Mesenchymal stem cell (in vitro differentiated cells and primary cell): ENCODE measurements at places on chromosomes 3 and 15.
A peak's percentile ranks its signal among the peaks of the same experiment; 100 is the strongest.

- H3K4me1 ChIP-seq = peaks cover 3% of the 10 kb centered on the region
- no peaks in the 10 kb centered on the region for H3K36me3 ChIP-seq
- H3K4me3 ChIP-seq = no peak overlapping the region
These were observed 152.7 kb downstream of the SUCNR1 start for GRCh38 chr3:152026033-152026556.

GRCh38 chr15:40340038-40340739 lies 550 bp downstream of the CCDC9B start:
- peaks cover 67% of the 10 kb centered on the region for H3K4me1 ChIP-seq
- no peaks in the 10 kb centered on the region for H3K27me3 ChIP-seq
- DNase-seq = peak; percentile 77
- peaks cover 9% of the 10 kb centered on the region for H3K36me3 ChIP-seq
- H3K27ac ChIP-seq = peak overlapping the region; percentile 97

DNA sequence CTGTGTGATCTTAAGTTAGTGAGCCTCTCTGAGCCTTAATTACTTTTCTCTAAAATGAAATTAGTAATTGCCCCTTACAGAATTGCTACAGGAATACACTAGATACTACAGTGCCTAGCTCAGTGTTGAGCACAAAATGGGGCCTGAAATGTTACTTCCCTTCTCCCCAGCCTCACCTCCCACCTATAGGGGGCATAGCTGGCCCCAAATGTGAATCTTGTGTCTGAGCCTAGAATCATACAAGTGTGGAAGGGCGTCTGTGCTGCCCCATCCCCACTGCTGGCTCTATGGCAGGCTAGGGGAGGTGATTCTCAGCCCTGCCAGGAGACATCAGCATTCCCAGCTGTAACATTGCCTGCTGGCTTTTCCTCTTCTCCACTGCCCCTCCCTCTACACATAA lies 42.7 kb downstream of the IFT122 start:
- peaks cover 10% of the 10 kb centered on the region for H3K4me1 ChIP-seq
- DNase-seq = no peak
- H3K27ac ChIP-seq = no peak overlapping the region
- no peak overlapping the region for H3K4me3 ChIP-seq
- no peaks in the 10 kb centered on the region for H3K27me3 ChIP-seq

DNA sequence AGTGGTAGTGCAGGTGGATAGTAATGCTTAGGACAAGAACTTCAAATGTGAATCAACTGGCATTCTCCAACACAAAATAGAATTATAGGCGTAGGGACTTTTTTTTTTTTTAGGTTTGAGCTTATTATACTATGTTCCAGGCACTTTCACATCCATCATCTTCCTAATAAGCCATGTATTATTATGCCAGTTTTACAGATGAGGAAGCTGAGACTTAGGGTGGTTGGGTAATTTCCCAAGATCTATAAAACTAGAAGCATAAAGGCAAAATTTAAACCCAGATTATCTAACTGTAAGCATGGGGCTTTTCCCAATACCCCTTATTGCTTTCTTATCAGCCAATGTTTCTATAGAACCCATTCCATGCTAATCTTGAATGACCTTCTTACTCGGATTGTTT lies 75.1 kb upstream of the ETV5 start:
- H3K36me3 ChIP-seq = no peaks in the 10 kb centered on the region
- DNase-seq = no peak
- no peak overlapping the region for H3K27ac ChIP-seq
- H3K27me3 ChIP-seq = no peaks in the 10 kb centered on the region
- H3K4me3 ChIP-seq = no peak overlapping the region

- peaks cover 30% of the 10 kb centered on the region for H3K4me1 ChIP-seq
- no peak overlapping the region for H3K4me3 ChIP-seq
- no peak for DNase-seq
- H3K36me3 ChIP-seq = peaks cover 3% of the 10 kb centered on the region
- no peak overlapping the region for H3K27ac ChIP-seq
These were observed 144.0 kb downstream of the SMAD6 start for GRCh38 chr15:66846031-66846430.

- H3K36me3 ChIP-seq = no peaks in the 10 kb centered on the region
- no peaks in the 10 kb centered on the region for H3K4me1 ChIP-seq
- no peaks in the 10 kb centered on the region for H3K27me3 ChIP-seq
- H3K27ac ChIP-seq = no peak overlapping the region
- no peak for DNase-seq
- H3K4me3 ChIP-seq = no peak overlapping the region
These were observed 230.4 kb downstream of the NECTIN3 start for GRCh38 chr3:111302063-111302462.

DNA sequence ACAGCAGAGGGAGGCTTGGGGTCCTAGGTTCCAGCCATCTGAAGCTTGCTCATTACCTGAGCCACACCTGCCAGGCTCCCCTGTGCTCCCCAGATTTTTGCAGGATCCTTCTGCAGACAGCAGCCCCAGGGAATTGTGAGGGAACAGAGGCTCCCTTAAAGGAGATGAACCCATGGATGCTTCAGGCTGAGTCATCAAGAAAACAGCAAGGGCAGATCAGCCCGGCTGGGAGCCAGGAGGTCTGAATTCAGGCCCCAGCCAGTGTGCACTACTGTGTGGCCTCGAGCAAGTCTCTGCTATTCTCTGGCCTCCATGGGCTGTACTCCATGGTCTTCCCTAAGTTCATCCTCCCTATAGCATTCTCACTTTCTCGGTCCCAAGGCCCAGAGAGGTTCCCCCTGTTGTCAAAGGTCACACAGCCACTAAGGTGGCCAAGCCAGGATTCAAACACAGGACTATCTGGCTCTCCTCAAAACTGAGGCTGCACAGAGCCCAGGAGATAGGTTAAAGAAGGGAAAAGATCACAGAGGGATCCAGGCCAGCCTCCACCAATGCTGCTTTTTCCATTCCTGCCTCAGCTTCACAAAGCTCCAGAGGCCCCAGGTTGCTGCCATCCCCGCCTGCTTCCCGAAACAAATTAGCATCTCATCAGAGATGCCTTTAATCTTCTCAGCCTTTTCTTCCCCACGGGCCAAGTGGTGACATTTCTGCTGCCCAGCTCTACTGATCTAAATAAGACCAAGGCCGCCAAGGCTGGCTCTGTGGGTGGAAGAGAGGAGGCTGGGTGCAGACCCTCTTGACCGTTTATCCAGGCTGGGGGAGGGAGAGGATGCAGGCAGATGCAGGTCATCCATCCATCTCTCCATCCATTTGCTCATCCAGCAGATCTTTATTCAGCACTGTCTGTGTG lies 21.2 kb upstream of the GRIP2 start:
- H3K27ac ChIP-seq = no peak overlapping the region
- H3K27me3 ChIP-seq = peaks cover 82% of the 10 kb centered on the region
- no peaks in the 10 kb centered on the region for H3K36me3 ChIP-seq

DNA sequence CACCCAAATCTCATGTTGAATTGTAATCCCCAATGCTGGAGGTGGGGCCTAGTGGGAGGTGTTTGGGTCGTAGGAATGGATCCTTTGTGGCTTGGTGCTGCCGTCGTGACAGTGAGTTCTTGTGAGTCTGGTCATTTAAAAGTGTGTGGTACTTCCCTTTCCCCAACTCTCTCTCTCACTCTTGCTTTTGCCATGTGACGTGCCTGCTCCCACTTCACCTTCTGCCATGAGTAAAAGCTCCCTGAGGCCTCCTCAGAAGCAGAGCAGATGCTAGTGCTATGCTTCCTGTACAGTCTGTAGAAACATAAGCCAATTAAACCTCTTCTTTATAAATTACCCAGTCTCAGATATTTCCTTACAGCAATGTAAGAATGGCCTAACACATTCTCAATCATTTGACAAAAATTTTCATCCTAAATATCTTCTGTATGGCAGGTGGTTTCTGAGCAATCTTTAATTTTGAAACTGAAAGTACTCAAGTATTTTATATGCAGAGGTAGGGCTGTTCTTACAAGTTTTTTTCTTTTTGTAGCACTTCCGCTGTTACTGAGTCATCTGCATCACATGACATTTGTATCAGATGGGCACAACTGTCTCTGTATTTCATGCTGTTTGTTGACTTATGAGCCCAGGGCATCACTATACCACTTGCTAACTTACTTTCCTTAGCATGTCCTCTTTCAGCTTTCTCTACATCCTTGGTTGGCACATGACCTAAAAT lies 8.8 kb downstream of the RPL39L start:
- no peak overlapping the region for H3K27ac ChIP-seq
- DNase-seq = peak; percentile 74
- H3K4me3 ChIP-seq = no peak overlapping the region
- H3K27me3 ChIP-seq = no peaks in the 10 kb centered on the region

GRCh38 chr15:36831125-36831903 lies 251.9 kb downstream of the CDIN1 start:
- H3K27me3 ChIP-seq = no peaks in the 10 kb centered on the region
- H3K36me3 ChIP-seq = no peaks in the 10 kb centered on the region
- no peak overlapping the region for H3K27ac ChIP-seq
- peak; percentile 21 for DNase-seq
- H3K4me1 ChIP-seq = no peaks in the 10 kb centered on the region

DNA sequence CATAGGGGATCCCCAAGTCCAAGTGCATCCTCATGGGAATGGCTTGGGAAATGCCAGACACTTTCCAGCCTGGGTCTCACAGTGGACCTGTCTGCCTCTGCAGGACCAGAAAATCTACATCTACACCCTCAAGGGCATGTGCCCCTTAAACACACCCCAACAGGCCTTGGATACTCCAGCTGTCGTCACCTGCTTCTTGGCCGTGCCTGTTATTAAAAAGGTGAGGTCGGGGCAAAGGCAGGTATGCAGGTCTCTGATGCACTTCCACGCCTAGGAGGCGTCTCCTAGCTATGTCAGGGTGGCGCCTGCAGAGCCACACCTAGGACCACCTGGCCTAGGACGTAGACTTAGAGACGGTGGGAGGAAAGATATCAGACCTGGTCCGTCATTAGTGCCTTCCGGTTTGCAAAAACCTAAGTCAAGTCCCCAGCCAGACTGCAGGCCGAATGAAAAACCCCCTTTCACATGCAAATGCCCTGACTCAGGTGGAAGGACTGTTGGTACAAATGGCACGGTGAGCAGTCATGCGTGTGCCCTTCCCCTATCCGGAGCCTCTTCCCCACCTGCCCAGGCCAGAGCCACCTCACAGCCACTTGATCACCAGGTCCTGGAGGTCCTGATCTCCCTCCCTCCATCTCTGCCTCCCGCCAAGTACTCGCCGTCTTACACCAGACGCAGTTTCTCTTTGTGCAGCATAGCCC lies 143.5 kb downstream of the LRRK1 start:
- H3K27ac ChIP-seq = no peak overlapping the region
- H3K4me3 ChIP-seq = no peak overlapping the region

DNA sequence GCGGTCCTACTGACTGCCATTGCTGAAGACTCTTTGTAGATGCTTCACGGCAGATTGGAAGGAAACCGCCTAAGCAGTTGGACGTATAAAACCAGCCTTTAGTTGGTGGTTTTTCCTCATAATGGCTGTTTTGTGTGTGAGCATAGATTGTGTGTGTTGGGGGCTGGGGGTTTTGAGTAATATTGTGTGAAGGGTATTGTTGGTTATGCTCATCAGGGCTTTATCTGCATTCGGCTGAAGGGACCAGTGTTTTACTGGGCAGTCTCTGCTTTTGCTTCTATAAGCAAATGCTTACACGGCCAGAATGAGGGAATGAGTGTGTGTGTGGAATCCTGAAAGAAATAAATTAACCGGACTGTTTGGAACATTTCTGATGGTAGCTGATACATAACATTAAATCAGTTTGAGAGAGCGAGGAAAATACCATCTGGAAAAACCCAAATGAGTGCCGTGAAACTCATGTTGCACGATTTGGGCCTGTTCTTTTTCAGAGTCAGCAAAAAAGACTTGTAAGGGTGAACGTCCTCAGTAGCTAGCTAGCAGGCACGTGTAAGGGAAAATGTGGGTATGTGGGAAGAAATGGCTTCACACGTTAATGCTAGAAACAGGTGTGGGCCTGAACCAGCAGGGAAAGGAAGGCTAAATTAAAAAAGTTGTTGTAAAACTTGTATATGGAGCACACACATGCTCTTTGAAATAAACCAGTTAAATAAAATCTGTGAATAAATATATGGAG lies 1.9 kb downstream of the MITF start:
- no peak overlapping the region for H3K27ac ChIP-seq
- H3K4me1 ChIP-seq = peaks cover 10% of the 10 kb centered on the region
- no peaks in the 10 kb centered on the region for H3K27me3 ChIP-seq
- DNase-seq = peak; percentile 37
- no peaks in the 10 kb centered on the region for H3K36me3 ChIP-seq

DNA sequence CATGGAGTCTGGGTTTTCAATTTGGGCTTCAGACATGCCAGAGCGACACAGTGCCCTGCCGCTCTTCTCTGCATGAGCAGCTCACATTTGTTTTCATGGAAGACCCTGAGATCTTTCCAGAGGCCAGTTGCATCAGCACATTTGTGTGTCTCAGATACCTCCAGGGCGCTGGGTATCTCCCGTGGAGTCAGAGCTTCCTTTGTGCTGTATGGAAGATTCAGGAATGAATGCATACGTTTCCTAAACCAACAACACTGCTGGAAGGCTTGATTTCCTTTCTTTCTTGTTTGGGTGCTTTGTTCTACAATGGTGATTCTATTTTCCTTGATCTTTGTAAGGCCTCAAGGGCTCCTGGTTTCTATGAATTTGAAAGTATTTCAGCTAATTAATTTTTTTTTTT lies 106.5 kb downstream of the CACNA2D3 start:
- no peak overlapping the region for H3K27ac ChIP-seq
- H3K36me3 ChIP-seq = no peaks in the 10 kb centered on the region
- H3K27me3 ChIP-seq = no peaks in the 10 kb centered on the region
- DNase-seq = no peak
- H3K4me1 ChIP-seq = no peaks in the 10 kb centered on the region

GRCh38 chr15:99163271-99164062 lies 58.6 kb downstream of the SYNM start:
- peaks cover 7% of the 10 kb centered on the region for H3K4me1 ChIP-seq
- H3K4me3 ChIP-seq = no peak overlapping the region
- peaks cover 42% of the 10 kb centered on the region for H3K36me3 ChIP-seq
- DNase-seq = no peak
- no peaks in the 10 kb centered on the region for H3K27me3 ChIP-seq
- no peak overlapping the region for H3K27ac ChIP-seq

DNA sequence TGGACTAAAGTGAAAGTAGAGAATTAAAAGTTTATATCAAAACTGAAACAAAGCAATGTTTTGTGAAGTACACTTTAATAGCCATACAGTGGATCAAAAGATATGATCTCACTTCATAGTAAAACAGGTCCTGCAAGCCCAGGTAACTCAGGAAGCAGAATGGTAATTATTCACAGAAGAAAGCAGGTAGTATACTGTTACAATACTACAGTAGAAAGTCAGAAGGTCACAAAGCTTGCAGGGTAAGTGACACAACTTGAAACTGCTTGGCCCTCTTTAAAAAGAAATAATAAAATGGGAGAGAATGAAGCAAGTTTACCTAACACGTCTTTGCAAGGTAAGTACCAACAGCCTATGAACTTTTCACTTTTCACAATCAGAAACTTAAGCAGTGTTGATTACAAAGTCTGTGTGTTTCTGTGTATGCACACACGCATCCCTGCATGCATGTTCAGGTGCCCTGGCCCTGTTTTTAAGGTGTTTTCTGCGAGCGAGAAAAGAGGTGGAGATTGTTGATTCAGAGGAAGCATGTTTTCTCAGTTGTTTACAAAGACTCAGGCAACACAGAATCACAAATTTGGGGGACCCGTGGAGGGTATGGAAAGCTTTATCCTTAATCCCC lies at the start of gene NAALADL2:
Gene NAALADL2 (plus strand): TSS at position 221 of the 622 bp plus-strand sequence.
- no peaks in the 10 kb centered on the region for H3K4me1 ChIP-seq
- DNase-seq = no peak
- no peak within 1 kb of the TSS for H3K4me3 ChIP-seq

GRCh38 chr15:85542895-85543331 lies 162.5 kb downstream of the AKAP13 start:
- H3K27me3 ChIP-seq = no peaks in the 10 kb centered on the region
- H3K27ac ChIP-seq = no peak overlapping the region
- H3K36me3 ChIP-seq = peaks cover 4% of the 10 kb centered on the region
- no peak for DNase-seq
- H3K4me1 ChIP-seq = no peaks in the 10 kb centered on the region
